ENCODE measurements at places on chromosomes 7 and 10. TPM values are rescaled to one million over a fixed set of nuclear protein-coding genes. Genes with fewer than 3 reads are reported as not detected.

EIF5AL1 gene
- total RNA-seq = 0.27 TPM

GNG11 gene
- total RNA-seq = 26.0 TPM

CYP3A4 gene
- not detected for total RNA-seq

ACADSB gene
- 23.5 TPM for total RNA-seq

ASB10 gene
- not detected for total RNA-seq

MINDY3 gene
- total RNA-seq = 27.0 TPM

FEZF1 gene
- not detected for total RNA-seq

LIPK gene
- not detected for total RNA-seq

GALNT17 gene
- total RNA-seq = not detected

SYNPO2L gene
- 1.6 TPM for total RNA-seq

GRCh38 chr10:94673614-94674321 is 9.8 kb upstream of the CYP2C18 start:
- H3K27ac ChIP-seq = no peak overlapping the region
- H3K4me1 ChIP-seq = no peaks in the 10 kb centered on the region
- no peak overlapping the region for H3K4me3 ChIP-seq
- no peaks in the 10 kb centered on the region for H3K36me3 ChIP-seq
- no peaks in the 10 kb centered on the region for H3K27me3 ChIP-seq

DNA sequence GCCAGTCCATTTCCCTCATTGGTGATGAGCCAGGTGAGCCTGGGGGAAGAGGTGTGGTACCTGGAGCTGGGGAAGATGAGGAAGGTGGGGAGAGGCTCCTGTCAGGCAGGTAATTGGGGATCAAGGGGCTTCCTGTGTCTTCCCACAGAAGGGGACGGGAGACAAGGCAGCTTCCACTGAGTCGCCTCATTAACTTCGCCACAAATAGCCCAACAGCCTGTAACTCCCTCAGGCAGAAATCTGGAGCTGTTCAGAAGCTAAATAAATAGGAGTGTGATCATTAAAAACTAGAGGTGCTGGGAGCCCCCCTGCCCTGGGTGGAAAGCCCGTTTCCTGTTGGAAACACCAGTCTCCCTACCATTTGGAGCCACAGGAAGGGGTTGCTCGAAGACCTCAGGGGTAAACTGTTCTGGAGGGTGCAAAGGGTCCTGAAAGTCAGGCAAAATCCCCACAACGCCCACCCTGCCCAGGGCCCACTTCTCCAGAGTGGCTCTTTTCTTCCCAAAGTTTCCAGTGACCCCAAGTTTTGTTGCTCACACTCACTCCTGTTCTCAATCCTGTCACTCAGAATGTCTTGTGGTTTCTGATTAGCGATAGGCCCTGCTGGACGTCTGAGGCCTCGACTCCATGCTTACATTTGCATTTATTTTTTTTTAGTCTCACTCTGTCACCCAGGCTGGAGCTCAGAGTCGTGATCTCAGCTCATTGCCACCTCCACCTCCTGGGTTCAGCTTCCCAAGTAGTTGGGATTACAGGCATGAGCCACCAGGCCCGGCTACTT is 25.7 kb downstream of the UNC5B start:
- H3K27ac ChIP-seq = peak overlapping the region; percentile 19
- peaks cover 78% of the 10 kb centered on the region for H3K4me1 ChIP-seq
- DNase-seq = no peak
- no peaks in the 10 kb centered on the region for H3K27me3 ChIP-seq
- H3K36me3 ChIP-seq = no peaks in the 10 kb centered on the region
- no peak overlapping the region for H3K4me3 ChIP-seq

- H3K36me3 ChIP-seq = peaks cover 60% of the 10 kb centered on the region
- H3K4me1 ChIP-seq = peaks cover 94% of the 10 kb centered on the region
- peak overlapping the region; percentile 7 for H3K27ac ChIP-seq
- H3K4me3 ChIP-seq = no peak overlapping the region
- H3K27me3 ChIP-seq = peaks cover 5% of the 10 kb centered on the region
- DNase-seq = no peak
These were observed 115.6 kb downstream of the CDK6 start for GRCh38 chr7:92720604-92721350.

DNA sequence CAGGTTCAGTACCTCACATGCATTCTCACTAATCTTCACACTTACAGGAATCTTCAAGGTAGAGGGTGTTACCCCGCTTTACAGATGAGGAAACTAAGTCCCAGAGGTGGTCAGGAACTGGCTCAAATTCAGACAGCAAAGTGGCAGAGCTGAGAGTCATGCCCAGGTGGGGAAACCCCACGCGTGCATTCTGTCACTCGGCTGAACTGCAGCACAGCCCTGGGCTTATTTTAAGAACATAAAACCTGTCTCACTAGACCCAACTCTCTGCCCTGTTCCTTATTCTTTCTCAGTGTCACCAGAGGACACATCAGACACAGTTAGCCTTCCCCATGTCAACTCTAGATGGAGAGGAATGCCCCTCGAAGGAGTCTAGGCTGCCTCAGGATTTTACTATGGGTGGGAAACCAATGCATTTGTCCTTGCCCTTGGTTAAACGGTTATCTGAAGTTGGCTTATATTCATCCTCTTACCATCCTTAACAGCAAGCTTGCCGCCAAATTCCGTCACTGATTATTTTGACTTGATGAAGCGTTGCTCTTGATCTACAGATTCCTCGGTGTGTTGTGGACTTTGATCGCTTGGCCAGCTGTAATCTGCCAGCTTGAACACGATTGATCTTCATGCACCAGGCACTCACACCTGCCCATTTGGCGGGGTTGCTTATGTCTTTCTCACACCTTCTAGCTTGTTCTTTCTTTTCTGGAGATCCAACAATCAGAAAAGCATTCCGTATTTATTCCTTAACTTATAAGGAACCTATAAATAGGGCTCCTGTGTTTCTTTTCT is 627.9 kb downstream of the SDK1 start:
- H3K36me3 ChIP-seq = peaks cover 4% of the 10 kb centered on the region
- H3K27me3 ChIP-seq = no peaks in the 10 kb centered on the region
- H3K4me1 ChIP-seq = no peaks in the 10 kb centered on the region
- no peak overlapping the region for H3K27ac ChIP-seq

- H3K27ac ChIP-seq = no peak overlapping the region
- peaks cover 17% of the 10 kb centered on the region for H3K4me1 ChIP-seq
- DNase-seq = no peak
- H3K36me3 ChIP-seq = no peaks in the 10 kb centered on the region
- H3K27me3 ChIP-seq = peaks cover 26% of the 10 kb centered on the region
- no peak overlapping the region for H3K4me3 ChIP-seq
These were observed 12.7 kb downstream of the GPRIN2 start for GRCh38 chr10:46543466-46544377.

- H3K27me3 ChIP-seq = no peaks in the 10 kb centered on the region
- peaks cover 61% of the 10 kb centered on the region for H3K4me1 ChIP-seq
- H3K4me3 ChIP-seq = peak overlapping the region; percentile 78
These were observed 36.3 kb downstream of the LAMB4 start for GRCh38 chr7:108093851-108094331.

DNA sequence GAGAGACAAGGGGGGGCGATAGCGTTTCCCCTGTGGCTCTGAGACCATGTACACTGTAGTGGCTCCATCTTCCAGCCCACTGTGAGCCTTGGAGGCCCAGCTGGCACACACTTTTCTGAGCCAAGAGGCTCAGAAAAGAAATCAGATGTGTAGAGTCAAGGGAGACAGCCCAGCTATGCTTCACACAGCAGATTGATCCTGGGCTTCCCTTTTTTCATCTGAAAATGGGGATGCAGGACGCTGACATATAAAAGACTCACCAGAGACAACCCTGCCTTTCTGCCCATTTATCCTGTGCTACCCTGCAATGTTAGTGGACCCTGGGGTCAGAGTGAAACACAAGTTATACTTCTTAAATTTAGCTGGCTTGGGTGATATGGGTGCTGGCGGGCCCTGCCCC is 14.3 kb downstream of the TMEM273 start:
- H3K27me3 ChIP-seq = peaks cover 2% of the 10 kb centered on the region
- H3K27ac ChIP-seq = no peak overlapping the region
- DNase-seq = no peak
- H3K4me1 ChIP-seq = peaks cover 25% of the 10 kb centered on the region

DNA sequence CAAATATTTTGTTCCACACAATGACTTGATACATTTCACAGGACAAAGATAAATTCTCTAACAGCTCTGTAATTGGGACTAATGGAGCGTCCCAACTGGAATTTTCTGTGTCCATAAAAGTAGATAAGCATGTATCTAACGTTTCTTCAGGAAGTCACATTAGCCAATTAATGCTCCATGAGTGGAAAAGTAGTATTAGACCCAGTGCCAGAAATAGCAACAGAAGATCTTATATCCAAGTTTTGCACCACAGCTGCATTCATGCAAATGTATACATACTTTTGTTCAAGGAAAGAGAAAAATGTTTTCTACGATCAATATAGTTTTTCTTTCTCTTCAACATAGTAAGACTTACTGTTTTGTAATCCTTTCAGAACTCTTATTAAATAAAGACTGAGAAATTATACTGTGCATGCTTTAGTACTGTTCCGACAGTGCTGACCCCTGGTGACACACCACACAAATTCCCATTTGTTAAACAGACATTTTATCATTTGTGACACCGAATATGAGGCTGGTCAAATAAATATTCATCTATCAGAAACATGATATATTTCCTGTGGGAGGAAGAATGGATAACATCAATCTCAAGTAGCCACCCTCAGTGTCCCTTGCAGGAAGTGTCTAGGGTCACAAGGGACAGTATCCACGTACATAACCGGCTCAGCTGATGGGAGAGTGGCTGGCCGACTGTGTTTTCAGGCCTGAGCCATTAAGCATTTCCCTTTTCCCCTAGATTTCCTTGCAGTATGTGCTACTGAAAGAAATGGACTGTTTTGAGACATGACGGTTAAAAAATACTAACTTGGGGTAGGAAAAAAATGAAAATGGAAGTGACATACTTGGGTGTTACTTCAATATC is 102.1 kb upstream of the RSU1 start:
- H3K4me1 ChIP-seq = no peaks in the 10 kb centered on the region
- no peak overlapping the region for H3K4me3 ChIP-seq
- H3K27ac ChIP-seq = no peak overlapping the region
- H3K36me3 ChIP-seq = no peaks in the 10 kb centered on the region
- no peaks in the 10 kb centered on the region for H3K27me3 ChIP-seq

- no peaks in the 10 kb centered on the region for H3K27me3 ChIP-seq
- peaks cover 8% of the 10 kb centered on the region for H3K36me3 ChIP-seq
- H3K4me1 ChIP-seq = peaks cover 35% of the 10 kb centered on the region
- no peak overlapping the region for H3K27ac ChIP-seq
- no peak for DNase-seq
These were observed 437.1 kb downstream of the HTR7 start for GRCh38 chr10:90420637-90421318.

GRCh38 chr7:124162667-124163066 is 129.8 kb upstream of the TMEM229A start:
- no peak overlapping the region for H3K4me3 ChIP-seq
- no peak for DNase-seq
- no peak overlapping the region for H3K27ac ChIP-seq
- H3K36me3 ChIP-seq = no peaks in the 10 kb centered on the region
- no peaks in the 10 kb centered on the region for H3K4me1 ChIP-seq

- no peaks in the 10 kb centered on the region for H3K4me1 ChIP-seq
- H3K27ac ChIP-seq = no peak overlapping the region
- H3K27me3 ChIP-seq = peaks cover 4% of the 10 kb centered on the region
- no peak for DNase-seq
These were observed 1.2 kb upstream of the TMEM229A start for GRCh38 chr7:124033807-124034753.

GRCh38 chr7:146486519-146486918 is 369.9 kb downstream of the CNTNAP2 start:
- H3K27me3 ChIP-seq = no peaks in the 10 kb centered on the region
- no peak overlapping the region for H3K4me3 ChIP-seq
- H3K36me3 ChIP-seq = no peaks in the 10 kb centered on the region
- DNase-seq = no peak
- no peak overlapping the region for H3K27ac ChIP-seq

GRCh38 chr10:101485207-101485606 is 102.8 kb downstream of the POLL start:
- H3K4me1 ChIP-seq = peaks cover 11% of the 10 kb centered on the region
- no peak overlapping the region for H3K4me3 ChIP-seq
- H3K27ac ChIP-seq = no peak overlapping the region

GRCh38 chr7:91276909-91277308 is 12.7 kb downstream of the FZD1 start:
- no peaks in the 10 kb centered on the region for H3K36me3 ChIP-seq
- H3K27ac ChIP-seq = no peak overlapping the region
- H3K27me3 ChIP-seq = peaks cover 4% of the 10 kb centered on the region
- DNase-seq = no peak
- H3K4me3 ChIP-seq = no peak overlapping the region
- H3K4me1 ChIP-seq = peaks cover 10% of the 10 kb centered on the region

DNA sequence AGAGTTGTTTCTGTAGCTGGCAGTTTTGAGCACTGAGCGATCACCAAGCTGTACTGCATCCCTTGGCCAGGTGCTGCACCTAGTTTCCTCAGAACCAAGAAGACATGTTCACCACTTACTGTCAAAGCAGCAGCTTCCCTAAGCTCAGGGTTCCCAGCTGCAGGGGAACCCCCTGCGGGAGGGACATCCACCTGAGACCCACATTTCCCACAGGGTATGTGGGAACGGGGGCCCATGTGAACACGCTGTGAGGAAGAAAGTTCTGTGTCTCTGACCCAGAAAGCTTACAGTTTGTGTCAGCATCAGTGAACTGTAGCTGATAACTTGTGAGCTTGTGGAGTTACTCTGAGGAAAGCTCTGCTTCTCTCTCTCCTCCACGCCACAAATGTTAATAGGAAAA is 436.8 kb upstream of the IGFBP3 start:
- no peak for DNase-seq
- peaks cover 2% of the 10 kb centered on the region for H3K27me3 ChIP-seq
- no peak overlapping the region for H3K27ac ChIP-seq
- no peak overlapping the region for H3K4me3 ChIP-seq
- no peaks in the 10 kb centered on the region for H3K36me3 ChIP-seq
- H3K4me1 ChIP-seq = peaks cover 7% of the 10 kb centered on the region

DNA sequence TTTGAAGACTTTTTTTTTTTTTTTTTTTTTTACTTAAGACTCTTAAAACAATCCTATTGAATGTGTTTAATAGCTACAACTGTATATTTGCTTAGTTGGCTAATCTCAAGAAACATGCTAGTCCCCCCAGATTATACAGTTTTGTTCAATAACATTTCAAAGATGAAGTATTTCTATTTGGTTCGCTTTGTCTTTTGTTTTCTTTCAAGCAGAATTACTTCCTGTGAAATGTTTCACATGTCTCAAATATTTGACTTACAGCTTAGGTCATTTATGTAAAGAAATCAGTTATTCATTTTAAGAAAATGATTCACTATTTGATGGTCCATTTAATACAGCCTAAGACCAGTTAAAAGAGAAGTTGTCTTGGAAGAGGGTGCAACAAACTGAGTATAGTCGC is 12.8 kb upstream of the LAMB1 start:
- H3K27ac ChIP-seq = no peak overlapping the region
- no peaks in the 10 kb centered on the region for H3K36me3 ChIP-seq
- no peaks in the 10 kb centered on the region for H3K27me3 ChIP-seq
- DNase-seq = no peak
- H3K4me3 ChIP-seq = no peak overlapping the region

DNA sequence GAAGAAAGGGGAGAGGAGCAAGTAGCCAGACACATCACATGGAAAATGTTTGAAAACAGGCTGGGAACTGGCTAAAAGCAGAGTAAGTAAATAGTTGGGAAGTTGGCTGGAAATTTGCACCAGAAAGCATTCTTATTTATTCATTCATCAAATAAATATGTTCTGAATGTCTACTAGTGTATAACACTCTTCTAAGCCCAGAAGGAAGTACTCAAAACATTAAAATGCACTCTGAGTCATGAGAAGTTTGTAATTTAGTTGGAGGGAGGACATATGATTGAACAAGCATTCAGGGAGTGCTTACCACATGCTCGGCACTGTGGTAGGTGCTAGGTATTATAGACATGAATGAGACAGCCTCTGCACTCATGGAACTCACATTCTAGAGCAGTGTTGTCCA is 37.0 kb upstream of the CNNM1 start:
- H3K4me1 ChIP-seq = peaks cover 31% of the 10 kb centered on the region
- H3K27me3 ChIP-seq = no peaks in the 10 kb centered on the region
- peak overlapping the region; percentile 90 for H3K27ac ChIP-seq
- H3K36me3 ChIP-seq = no peaks in the 10 kb centered on the region

All from HFFc6 (cell line).